ENCODE measurements at places on chromosomes 12 and 14.

DNA sequence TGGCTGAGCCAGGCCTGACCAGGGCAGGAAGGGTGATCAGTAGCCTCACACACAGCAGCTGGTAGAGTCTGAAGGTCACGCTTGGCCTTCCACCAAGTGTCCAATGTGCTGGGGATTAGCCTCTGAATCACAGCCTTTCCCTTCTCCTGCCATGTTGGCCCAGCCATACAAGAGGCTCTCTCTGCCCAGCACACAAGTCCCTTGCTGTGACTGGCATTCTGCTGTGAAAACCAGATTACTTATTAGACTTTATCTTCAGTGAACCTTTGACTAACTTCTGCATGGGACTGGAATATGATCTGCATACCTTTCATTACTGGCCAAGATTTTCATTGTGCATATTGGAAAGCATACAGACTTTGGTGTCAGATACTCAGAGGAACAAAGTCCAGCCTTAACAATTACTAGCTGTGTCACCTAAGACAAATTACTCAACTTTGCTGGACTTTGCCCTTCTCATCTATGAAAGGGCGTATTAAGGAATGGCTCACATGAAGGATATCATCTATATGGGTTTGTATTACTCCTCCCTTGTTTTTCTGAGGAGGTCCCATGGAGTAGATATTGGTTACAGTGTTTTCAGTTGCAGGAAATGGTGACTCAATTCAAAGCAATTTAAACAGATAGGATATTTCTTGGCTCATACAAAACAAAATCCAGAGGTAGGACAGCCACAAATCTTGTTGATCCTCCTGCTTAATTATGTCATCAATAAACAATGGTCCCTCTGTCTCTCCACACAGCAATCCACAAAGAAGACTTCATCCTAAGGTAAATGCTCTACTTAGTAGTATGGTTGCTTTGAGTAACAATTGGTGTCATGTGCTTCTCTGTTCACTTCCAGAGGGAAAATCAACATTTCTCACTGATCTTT, 99.6 kb downstream of the DYRK2 start:
- DNase-seq, result no peak

DNA sequence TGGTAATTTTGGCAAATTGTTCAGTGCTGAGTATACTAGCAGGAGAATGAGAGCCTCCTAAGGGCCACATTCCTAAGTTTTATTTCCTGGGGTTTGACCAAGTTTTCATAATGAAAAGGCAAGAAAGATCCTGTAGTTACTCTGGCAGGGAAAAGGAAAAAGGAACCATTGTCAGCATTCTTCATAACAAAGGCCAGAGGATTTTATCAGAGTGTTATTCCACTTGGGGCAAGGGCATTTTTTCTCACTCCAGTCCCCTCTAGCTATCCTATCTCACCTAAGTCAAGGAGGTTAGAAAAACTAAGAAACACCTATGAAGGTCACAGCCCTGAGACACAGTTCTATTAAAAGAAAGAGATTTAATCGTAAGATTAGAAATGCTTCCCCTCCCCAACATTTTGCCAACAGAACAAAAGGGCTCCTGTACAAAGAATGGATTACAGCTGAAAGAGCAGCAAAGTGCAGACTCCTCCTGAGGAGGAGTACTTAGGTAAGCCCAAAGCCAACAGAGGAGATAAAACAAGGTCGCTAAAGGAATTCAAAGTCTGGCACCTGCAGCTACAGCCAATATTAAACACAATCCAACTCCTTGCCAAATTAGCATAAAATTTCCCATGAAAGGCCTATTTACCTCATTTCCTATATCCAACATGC, 162.4 kb downstream of the GALC start:
- no peak for DNase-seq

GRCh38 chr14:95261616-95262510, 57.8 kb downstream of the CLMN start:
- DNase-seq, result no peak

GRCh38 chr12:131057211-131057721, 103.6 kb downstream of the ADGRD1 start:
- DNase-seq, result no peak

- no peak for DNase-seq
These were observed 59.4 kb downstream of the PITPNM2 start for GRCh38 chr12:123091230-123092150.

DNA sequence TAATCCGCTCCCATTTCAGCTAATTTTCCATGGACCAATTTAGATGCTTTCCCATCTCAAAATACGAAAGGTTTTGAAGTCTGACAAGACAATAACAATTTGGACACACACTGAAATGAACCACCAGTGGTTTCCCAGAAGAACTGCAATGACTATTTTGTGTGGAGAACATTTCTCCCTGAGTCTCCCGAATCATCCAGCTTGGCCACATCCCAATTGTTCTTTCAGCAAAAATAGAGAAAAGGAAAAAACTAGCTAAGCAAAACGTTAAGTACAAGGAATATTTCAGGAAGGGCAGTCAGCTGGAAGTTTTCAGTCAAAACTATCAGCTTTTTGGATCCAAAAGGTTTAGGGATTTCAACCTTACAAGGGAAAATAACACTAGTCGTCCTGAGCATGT, 390.6 kb downstream of the KCNH5 start:
- no peak for DNase-seq

GRCh38 chr14:68685419-68686204, 107.3 kb downstream of the ZFP36L1 start:
- peak; percentile 64 for DNase-seq

DNA sequence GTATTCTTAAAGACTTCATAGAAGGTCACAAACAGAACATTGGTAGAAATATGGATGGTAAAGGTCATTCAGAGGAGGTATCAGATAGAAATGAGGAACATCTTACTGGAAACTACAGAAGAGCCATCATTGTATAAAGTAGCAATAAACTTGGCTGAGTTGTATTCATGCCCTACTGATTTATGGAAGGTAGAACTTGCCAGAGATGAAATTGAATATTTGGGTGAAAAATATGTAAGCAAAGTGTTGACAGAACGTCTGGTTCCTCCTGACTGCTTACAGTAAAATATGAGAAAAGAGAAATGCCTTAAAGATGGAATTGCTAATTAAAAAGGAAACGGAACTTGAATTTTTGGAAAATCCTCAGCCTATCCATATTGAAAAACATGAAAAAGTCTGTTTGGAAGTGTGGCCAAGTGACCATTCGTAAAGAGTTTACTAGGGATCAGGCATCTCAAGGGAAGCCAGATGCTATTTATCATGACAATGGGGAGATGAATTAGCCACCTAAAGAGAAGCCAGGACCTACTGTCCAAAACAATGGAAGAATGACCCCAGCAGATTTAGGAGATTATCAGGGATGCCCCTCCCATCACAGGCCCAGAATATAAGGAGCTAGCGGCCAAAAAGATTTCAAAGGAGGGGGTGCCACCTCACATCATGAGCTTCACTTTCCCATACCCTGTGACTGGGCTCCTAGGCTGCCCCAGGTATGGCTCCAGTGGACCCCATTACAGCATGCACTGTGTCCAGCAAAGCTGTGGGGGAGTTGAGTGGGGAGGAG, 189.3 kb downstream of the ITPR2 start:
- DNase-seq, result no peak

DNA sequence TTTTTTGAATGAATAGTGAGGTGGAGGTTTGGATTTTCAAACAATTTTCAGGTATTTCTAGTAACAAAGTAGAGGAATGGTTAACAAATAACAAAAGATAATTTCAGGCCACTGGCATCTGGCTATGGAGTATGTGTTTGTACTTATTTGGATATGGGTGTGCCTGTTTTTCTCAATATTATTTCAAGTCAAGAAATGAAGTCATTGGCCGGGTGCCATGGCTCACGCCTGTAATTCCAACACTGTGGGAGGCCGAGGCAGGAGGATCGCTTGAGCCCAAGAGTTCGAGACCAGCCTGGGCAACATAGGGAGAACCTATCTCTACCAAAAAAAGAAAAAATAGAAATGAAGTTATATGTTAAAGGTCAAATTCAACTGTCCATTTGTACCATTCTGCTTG, 13.9 kb downstream of the SLC35E3 start:
- no peak for DNase-seq

- no peak for DNase-seq
These were observed 201.3 kb downstream of the GPHN start for GRCh38 chr14:66709291-66709690.

DNA sequence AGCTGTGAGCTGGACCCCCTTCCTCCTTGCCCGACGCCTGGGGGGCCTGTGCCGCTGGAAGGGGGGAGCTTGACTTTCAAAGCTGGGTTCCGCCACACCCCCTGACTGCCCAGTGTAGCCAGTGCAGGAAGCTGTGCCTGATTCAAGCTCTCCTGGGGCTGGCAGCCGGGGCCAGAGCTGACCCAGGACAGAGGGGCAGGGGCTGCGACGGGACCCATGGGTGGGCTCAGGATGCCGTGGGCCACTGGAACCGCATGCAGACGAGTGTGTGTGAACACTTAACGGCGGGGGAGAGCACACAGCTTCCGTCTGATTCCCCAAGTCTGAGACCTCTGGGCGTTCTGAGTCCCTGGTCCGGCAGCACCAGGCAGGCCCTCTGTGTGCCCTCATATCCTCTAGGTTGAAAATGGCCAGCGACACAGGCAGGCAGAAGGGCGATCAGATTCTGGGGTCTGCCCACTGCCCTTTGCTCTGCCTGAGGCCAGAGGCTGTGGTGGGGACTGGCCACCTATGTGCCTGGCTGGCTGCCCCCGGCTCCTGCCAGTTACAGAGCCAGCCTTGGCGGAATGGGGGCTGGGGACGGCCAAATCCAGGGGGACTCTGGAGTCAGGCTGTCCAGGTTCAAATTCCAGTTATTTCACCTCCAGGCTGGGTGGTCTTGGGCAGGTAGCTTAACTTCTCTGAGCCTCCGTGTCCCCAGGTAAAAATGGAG, 54.0 kb downstream of the CYP46A1 start:
- DNase-seq, result no peak

- no peak for DNase-seq
These were observed 37.8 kb upstream of the ATF7IP start for GRCh38 chr12:14327711-14328110.

DNA sequence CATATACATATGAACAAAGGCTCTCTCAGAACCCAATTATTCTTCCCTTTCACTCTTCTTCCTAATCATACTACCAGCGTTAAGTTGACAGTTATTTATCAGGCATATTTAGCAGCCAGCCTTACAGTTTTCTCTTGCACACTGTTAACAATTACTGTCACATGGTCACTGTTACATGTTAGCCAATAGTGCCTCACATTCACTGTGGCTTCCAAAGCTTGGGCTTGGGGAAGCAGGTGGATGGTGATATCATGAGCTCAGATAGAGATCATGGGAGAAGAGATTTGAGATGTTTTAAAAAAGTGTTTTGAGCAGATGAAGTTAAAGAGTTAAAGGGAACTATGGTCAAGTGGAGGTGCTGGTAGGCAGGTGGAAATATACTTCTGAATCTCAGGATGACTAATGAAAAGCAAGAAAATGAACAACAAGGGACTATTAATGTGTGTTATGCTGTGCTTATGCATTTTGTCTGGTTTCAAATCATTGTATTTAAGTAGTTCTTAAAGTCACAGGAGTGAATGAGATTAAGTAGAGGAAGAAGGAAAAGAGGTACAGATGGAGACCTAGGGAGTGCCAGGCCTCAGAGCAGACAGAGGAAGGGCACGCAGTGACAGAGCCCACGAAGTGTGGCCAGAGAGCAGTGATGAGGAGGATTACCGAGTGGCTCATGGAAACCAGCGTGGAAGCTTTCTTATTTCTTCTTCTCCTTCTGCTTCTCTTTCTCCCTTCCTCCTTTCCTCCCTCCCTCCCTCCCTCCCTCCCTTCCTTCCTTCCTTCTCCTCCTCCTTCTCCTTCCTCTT, 39.6 kb downstream of the BICD1 start:
- no peak for DNase-seq

DNA sequence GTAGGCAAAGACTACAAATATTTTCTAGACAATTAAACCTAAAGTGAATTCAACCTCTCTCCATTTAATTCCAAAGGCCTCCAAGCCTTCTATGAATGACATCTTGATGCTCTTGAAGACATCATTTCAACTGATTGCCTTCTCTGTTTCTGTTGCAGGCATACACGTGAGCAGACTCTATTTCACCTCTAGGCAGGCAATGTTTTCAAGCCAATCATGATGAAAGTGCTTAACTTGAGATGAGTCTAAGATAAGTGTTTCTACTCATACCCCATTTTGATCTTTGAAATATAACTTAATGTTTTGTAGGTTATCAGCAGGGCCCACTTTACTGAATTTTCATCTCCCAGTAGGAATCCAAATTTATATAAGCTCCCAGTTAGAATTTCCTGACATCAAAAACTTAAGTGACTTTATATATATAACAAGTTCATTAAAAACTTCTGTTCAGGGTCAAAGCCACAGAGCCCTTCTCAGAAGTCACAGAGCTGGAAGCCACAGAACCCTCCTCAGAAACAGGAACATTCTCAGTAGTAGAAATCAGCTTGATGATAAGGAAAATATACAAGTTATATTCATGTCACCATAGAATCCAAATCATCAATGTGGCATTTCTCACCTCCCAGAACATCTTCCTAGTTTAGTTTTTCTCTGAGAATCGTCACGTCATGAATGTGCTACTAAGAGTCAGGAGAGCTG, 108.5 kb downstream of the PHLDA1 start:
- no peak for DNase-seq

DNA sequence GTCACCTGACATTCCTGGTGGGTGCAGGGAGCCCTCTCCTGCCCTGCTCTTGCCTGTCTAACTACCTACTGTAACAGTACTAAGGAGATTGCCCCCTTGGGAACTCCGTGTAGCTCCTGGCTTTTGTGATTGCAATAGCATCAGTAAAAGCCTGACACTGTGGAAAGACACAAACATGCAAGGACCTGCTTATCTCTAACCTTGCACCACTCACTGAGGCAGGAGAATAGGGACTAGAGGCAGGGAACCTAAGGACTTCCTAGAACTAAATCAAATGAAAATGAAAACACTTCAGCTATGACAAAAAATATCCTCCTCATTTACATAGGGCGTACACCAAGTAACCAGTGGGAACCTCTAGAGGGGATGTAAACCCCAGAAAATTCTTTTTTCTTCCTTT, 28.5 kb downstream of the TUBA1A start:
- DNase-seq, result no peak

GRCh38 chr12:11991604-11992003, 79.1 kb upstream of the BCL2L14 start:
- DNase-seq, result no peak

Measured in activated CD4-positive, CD25-positive, alpha-beta regulatory T cell (primary cell).